ENCODE measurements at places on chromosomes 3 and 15.

GRCh38 chr3:127063916-127064315 lies 81.0 kb downstream of the PLXNA1 start:
- no peak for DNase-seq

DNA sequence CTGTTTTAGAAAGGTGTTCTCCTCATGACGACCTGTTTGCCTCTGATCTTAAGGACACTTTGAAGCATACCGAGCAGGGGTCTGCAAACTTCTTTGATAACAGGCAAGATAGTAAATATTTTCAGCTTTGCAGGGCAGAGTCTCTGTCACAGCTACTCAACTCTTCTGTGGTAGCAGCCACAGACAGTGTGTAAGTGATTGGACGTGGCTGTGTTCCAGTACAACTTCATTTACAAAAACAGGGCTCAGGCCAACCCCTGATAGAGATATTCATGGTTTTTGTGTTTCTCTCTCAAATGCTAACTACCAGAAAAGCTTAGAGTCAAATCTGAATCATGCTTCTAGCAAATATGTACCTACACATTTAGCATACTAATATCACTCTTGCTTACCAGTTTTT lies 51.5 kb downstream of the TGFBR2 start:
- no peak for DNase-seq

DNA sequence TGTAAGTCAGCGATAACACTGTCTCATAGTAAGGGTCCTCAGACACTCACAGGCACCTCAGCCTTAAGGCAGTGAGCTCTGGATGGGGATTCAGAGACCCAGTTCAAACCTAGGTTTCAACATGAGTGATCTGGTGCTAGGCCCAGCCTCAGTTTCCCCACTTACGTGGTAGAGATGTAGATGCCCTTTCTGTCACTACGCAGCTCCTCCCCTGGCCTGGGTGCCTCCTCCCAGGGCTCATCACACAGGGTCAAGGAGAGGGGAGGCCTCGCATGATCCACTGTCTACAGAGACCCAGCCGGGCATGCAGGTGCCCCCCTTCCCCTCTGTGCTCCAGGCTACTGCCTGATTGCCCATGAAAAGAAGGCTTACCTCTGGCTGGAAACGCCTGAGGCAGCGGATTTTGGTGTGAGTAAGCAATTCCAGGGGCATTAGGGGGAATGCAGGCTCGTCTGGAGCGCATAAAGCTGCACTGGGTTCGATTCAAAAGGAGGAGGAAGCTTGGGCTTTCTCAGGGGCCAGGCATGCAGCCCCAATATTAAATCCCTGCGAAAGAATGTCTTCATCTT lies 69.8 kb upstream of the ANKRD34C start:
- no peak for DNase-seq

- no peak for DNase-seq
These were observed 24.7 kb upstream of the BSN start for GRCh38 chr3:49529567-49529966.

GRCh38 chr15:42348083-42348482 lies 11.2 kb upstream of the CAPN3 start:
- no peak for DNase-seq

DNA sequence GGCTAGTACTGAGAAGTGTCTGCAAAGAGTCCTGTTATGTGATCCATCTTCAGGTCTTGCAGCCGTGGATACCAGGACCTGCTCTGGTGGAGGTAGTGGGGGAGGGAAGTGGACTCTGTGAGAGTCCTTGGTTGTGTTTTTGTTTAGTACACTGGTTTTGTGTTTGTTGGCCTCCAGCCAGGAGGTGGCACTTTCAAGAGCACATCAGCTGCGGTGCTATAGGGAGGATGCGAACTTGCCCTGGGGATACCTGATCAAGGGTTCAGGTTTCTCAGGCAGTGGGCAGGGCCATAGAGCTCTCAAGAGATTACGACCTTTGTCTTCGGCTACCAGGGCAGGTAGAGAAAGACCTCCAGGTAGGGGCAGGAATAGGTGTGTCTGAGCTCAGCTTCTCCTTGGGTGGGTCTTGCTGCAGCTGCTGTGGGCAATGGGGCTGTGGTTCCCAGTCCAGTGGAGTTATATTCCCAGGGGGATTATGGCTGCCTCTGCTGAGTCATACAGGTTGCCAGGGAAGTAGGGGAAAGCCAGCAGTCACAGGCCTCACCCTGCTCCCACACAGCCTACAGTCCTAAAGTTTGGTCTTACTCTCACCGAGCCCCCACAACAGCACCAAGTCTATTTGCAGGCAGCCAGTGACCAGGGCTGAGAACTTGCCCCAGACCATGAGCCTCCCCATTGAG lies 132.8 kb upstream of the NPHP3 start:
- DNase-seq: no peak

GRCh38 chr3:50950591-50950990 lies 275.9 kb downstream of the DOCK3 start:
- no peak for DNase-seq

GRCh38 chr3:160402221-160403027 lies 3.0 kb downstream of the SMC4 start:
- no peak for DNase-seq

DNA sequence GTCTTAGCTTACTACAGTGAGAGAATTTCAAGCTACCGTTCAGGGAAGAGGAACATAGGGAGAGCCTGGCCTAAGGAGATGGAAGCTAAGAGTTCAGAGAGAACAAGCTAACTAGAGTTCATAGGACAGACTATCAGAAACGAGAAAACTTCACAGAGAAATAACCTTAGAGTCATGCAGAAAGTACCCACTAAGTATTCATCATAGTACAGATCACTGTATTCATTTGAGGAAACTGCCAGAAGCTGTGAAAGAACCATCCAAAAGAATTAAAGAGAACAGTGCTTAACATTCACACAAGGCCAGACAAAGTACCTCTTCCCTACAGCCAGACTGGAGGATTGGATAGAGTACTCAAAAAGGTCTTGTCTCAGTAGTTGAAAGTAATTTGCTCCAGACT lies 15.2 kb upstream of the GBE1 start:
- no peak for DNase-seq

- no peak for DNase-seq
These were observed 95.6 kb upstream of the TJP1 start for GRCh38 chr15:29917600-29918597.

- no peak for DNase-seq
These were observed 570 bp upstream of the NEDD4 start for GRCh38 chr15:55993804-55994560.

- no peak for DNase-seq
These were observed 552.3 kb downstream of the FOXP1 start for GRCh38 chr3:71031181-71031580.

Measured in left hindlimb (tissue), 1 donor.